HS-5 (cell line): ENCODE measurements at places on chromosomes 13 and 19.

- DNase-seq: no peak
These were observed 13.5 kb upstream of the F7 start for GRCh38 chr13:113091891-113092775.

GRCh38 chr13:104616990-104617389 is 1550.8 kb upstream of the SLC10A2 start:
- no peak for DNase-seq

DNA sequence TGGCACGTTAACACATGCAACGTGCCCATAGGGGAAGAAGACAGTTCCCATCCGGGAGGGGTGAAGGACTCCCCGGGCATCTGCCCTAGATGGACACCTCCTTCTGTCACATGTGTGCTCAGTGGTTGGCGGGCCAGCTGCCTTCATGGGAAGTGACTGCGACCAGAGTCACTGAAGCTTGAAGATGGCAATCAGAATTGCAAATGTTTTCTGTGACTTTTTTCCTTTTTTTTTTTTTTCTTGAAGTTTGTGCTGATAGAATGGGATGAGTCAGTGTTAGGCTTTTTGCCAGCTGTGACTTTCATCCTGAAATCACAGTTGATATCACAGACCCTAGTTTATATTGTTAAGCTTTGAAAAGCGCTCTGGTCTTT is 109.2 kb upstream of the MCF2L start:
- peak; percentile 4 for DNase-seq

DNA sequence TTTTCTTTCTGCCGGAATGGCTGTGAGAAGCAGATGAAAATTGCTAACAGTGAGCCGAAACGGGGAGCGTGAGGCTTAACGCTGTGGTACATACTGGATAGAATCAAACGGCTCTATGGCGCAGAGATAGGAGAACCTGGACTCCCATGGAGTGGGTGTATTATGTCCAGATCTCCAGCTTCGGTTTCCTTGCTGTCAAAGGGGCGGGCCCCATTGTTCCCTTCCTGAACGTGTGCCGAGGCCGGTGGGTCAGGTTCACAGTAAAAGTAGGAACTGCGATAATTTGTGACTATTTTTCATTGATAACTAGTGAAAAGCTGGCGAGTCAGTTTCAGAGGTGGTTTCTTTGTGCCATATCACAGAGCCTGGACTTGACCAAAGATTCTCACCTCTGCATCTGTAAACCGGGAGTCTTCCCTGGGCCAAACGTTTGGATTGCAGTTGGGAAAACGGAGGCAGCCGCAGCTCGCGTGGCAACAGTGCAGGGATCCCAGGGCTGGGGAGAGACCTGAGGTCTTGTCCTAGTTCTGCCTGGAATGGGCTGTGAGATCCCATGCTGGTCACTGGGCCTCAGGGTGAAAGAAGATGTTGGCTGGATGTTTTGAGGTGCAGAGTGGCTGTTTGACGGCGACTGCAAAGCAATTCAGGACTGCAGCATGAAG is 752 bp downstream of the RPL18A start:
- no peak for DNase-seq

DNA sequence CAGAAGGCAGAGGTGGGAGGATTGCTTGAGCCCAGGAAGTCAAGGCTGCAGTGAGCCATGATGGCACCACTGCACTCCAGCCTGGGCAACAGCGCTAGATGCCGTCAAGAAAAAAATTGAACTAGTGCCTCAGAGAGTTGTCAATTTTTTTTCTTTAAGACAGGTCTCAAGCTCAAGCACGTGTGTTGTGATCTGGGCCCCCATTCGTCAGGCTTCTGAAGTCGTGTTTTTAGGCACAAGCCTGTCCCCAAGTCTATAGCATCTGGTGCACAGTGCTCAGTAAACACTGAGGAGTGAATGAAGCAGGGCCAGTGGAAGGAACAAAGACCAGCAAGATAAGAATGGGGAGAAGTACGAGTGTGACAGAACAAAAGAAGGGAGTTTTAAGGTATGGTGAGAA is 23.7 kb upstream of the LAMP1 start:
- DNase-seq: no peak

DNA sequence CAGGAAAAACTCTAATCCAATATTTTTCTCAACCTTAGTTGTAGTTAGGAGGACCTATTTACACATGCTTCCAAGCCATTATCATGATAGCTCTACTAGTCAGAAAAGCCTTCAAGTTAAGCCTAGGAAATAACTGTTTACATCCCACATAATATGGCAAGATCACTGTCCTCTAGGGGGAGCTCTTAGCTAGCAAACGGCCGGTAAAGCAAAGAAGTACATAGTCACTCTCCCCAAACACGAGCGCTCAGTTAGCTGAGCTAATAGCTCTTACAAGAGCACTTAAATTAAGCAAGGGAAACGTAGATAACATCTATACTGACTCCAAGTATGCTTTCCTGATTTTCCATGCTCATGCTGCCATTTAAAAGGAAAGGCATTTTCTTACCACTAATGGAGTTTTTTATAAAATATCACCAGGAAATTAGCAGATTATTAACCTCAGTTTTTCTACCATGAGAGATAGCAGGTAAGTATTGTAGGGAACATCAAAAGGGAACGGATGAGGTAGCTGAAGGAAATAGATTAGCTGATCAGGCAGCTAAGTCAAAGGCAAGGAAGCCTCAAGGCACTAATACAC is 100.6 kb upstream of the PABPC3 start:
- DNase-seq: no peak

DNA sequence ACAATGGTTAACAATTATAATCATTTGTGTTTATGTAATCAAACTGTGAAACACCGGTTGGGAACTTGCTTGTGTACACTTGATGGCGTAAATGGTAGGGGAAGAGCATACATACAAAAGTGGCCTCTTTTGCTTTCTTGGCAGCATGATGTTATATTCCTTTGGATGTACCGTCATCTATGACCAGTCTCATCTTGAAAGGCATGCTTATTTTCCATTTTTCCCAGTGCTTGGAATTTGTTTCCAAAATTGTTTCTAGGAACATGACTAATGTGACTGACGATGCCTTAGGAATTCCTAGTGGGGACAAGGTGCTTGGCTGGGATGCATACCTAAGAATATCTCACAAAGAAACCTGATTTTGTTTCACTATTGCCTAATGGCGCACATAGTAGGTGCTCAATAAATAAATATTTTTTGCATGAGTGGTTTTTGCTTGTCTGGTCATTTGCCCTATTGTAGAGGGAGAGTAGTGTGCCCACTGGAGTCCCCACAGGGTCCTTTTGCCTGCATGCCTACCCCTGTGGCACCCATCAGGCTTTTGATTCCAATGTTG is 45.5 kb downstream of the SAE1 start:
- peak; percentile 63 for DNase-seq

- no peak for DNase-seq
These were observed 34.7 kb upstream of the SLITRK6 start for GRCh38 chr13:85833921-85834320.

DNA sequence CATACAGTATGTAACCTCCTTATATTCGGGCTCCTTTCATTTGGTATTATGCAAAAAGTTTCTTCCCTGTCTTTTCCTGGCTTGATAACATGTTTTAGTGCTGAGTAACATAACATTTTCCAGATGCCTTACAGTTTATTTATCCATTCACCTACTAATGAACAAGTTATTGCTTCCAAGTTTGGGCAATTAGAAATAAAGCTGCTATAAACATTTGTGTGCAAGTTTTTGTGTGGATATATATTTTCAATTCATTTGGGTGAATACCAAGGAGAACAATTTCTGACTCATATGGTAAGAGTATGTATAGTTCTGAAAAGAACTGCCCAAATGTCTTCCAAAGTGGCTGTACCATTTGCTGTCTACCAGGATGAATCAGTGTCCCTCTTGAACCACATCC is 360.9 kb downstream of the PCDH17 start:
- DNase-seq: no peak

DNA sequence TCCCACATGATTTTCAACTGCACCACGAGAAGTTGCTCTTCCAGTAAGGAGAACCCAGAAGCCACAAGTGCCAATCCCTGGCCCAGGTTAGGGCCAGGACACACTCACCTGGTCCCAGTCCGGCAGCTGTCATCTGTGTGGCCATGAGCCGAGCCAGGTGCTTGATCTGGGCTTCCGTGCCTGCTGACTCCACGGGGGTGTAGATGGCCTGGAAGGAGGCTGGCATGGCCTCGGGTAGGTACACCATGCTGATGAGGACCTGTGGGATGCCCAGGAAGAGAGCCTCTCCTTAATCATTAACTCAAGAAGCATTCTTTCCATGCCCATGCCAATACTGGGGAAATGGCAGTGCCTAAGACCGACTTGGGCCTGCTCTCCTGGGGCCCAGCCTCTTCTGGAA is 19.9 kb upstream of the RSPH6A start:
- DNase-seq: no peak

- peak; percentile 5 for DNase-seq
These were observed 73.0 kb downstream of the MAP4K1 start for GRCh38 chr19:38544569-38545315.

GRCh38 chr13:71489041-71489440 is 378.0 kb downstream of the DACH1 start:
- no peak for DNase-seq
